ENCODE measurements at places on chromosomes 16 and 17.

- H3K36me3 ChIP-seq, result no peaks in the 10 kb centered on the region
- no peaks in the 10 kb centered on the region for H3K4me1 ChIP-seq
- H3K27me3 ChIP-seq, result no peaks in the 10 kb centered on the region
- no peak overlapping the region for H3K4me3 ChIP-seq
- peak; percentile 67 for DNase-seq
- no peak overlapping the region for H3K27ac ChIP-seq
These were observed 18.1 kb downstream of the KCNJ2 start for GRCh38 chr17:70187383-70187782.

DNA sequence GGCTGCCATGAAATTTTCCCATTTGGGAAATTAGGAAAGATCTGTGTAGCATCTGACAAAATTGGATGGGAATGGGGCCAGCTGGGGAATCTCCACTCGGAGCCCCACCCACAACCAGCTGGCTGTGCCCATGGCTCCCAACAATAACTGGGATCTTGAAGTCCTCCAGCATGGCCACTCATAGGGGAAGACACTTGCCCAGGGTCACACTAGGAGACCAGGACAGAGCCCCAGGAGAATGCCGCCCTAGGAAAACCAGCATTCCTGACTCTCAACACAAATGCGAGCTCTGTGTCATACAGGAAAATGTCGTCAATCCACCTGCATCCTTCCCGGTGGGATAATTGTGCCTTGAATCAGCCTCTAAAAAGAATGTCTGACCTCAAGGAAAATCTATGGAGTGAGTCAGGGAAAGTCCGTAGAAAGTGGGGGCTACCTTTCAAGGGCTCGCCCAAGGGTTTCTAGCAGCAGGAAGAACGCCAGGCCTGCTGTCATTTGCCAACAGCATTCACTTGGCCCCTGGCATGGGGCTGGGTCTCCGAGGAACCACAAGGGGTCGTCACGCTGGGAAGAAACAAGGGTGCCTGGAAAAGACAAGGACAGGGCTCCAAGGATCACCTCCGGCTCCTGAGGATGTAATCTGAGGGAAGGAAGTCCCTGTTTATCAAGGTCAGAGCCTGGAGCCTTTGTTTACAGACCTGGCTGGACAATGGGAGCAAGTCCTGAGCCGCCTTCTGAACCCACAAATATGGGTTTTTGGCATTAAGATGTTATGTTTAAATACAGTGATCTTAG lies 15.9 kb downstream of the CDH5 start:
- H3K36me3 ChIP-seq, result no peaks in the 10 kb centered on the region
- peak overlapping the region; percentile 25 for H3K27ac ChIP-seq
- H3K4me3 ChIP-seq, result no peak overlapping the region
- peaks cover 10% of the 10 kb centered on the region for H3K4me1 ChIP-seq
- H3K27me3 ChIP-seq, result peaks cover 14% of the 10 kb centered on the region

- H3K27me3 ChIP-seq, result peaks cover 14% of the 10 kb centered on the region
- peaks cover 20% of the 10 kb centered on the region for H3K4me1 ChIP-seq
- H3K27ac ChIP-seq, result no peak overlapping the region
- no peaks in the 10 kb centered on the region for H3K36me3 ChIP-seq
- no peak for DNase-seq
These were observed 16.2 kb downstream of the SMTNL2 start for GRCh38 chr17:4600563-4600962.

DNA sequence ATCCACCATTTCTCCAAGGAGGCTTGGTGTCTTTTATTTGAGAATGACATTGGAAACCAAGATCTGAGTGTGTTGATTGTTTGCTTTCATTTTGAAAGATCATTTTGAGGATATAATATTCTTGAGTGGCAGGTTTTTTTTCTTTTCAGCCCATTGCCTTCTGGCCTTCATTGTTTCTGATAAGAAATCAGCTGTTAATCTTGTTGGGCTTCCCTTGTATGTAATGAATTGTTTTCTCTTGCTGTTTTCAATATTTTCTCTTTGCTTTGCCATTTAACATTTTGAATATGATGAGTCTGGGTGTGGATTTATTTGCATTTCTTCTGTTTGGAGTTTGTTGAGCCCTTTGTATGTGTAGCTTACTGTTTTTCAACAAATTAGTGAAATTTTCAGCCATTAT lies 22.0 kb downstream of the PRSS54 start:
- no peak overlapping the region for H3K27ac ChIP-seq
- no peak for DNase-seq
- H3K4me1 ChIP-seq, result no peaks in the 10 kb centered on the region

DNA sequence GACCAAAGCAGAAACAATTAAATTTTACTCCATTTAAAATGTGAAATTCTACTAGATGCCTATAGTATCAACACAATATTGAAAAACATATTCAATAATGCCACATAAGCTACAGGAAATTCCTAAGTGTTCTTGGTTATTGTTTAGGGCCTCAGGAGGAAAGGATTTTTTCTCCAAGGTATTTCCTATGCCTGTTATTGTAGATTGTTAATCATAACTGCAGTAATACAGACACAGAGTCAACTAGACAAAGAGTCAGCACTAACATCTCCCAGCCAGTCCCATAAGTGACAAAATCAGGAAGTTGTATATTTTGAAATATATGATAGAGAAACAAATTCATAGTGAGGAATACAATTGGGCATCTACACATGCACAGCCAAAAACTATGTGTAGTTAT lies 782.7 kb upstream of the KIF2B start:
- no peak for DNase-seq
- H3K36me3 ChIP-seq, result no peaks in the 10 kb centered on the region

GRCh38 chr16:88737298-88738150 lies 31.2 kb downstream of the CTU2 start:
- no peaks in the 10 kb centered on the region for H3K4me1 ChIP-seq
- no peak overlapping the region for H3K4me3 ChIP-seq
- H3K27ac ChIP-seq, result no peak overlapping the region
- H3K36me3 ChIP-seq, result peaks cover 66% of the 10 kb centered on the region
- peak; percentile 70 for DNase-seq
